ENCODE measurements at places on chromosomes 5 and 9.

DNA sequence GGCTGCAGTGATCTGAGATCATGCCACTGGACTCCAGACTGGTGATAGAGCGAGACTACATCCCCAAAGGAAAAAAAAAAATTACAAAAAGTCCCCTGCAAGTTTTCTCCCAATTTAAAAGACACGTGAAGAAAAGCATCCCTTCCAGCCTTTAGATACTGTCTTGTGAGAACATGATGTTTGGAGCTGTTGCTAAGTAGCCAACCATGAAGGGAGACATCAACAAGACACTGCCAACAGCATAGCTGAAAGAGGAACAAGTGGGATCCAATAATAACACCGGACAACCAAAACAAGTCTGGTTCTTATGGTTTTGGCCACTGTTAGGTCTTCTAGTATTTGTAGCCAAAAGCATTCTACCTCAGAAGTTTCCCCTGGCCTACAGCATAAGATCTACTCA is 118.9 kb upstream of the CCDC180 start:
- no peak for DNase-seq

DNA sequence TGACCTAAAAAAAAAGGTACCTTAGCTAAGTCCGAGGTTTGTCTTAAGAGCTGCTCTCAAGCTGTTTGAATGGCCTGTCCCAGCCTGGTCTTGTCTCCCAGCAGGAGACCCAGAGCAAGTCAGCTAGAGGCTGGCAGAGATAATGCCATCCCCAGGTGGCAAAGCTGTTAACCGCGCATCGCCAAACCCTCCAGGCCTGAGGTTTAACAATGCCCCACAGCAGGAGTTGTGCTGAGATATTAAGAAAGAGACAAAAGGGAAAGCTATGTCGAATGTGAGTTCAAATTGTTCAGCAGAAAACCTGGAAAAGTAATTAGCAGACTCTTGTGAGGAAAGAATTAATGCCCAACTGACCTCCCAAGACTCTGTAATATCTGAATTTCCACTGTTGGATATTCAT is 187.1 kb downstream of the FSTL4 start:
- no peak for DNase-seq

- DNase-seq: no peak
Observed at GRCh38 chr5:95440825-95441224, 49.7 kb downstream of the FAM81B start.

- DNase-seq: no peak
Observed at GRCh38 chr9:137456864-137457405, 2.2 kb downstream of the NSMF start.

All from activated CD4-positive, alpha-beta T cell treated with anti-CD3 and anti-CD28 coated beads, Interleukin-2, amount 50 U/mL, for 1 hour (primary cell).